ENCODE measurements at places on chromosomes 5 and 9.

DNA sequence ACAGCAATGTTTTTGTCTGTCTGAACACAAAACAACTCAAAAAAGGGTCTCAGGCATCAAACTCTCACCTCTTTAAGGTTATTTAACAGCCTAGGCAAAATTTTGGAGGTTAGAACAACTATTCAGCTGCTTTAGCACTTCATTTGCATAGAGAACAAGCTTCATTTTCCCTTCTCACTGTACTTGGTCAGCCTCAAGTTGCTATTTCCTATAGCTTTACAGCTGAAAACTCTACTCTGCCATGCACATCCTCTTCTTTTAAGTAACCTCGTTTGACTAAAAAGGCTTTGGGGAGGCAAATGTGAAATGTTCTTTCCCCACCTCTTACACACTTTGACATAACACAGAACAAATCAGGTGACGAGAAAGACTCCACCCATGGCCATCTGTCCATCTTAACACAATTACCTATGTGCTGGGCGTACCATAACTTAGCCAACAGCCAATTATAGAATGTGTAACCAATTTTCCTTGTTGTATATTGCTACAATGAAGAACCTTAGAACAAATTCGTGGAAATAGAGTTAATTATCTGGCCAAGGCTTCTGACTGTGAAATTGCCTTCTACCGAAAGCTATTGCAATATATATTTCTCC, 195.7 kb downstream of the DCP2 start:
- H3K27ac ChIP-seq = no peak overlapping the region
- H3K4me3 ChIP-seq = no peak overlapping the region
- DNase-seq = no peak
- H3K27me3 ChIP-seq = no peaks in the 10 kb centered on the region
- no peaks in the 10 kb centered on the region for H3K4me1 ChIP-seq

DNA sequence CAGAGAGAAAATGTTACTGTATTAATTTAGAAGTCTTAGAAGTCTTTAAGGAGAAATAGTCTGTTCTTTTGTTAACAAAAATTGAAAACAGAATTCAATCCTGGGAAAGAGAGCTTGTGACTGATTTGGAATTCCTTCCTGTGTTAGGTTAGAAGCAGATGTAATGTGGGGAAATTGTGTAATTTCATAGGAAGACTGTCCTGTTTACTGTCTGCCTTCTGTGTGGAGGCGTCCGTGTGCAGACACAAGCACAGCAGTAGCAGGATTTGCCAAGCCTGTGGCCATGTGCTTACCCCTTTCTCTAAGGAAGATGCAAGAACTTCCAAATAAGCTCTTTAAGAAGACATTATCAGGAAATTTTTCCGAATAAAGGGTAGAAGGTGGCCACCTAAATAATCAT, 36.7 kb upstream of the F2R start:
- no peaks in the 10 kb centered on the region for H3K4me1 ChIP-seq
- no peaks in the 10 kb centered on the region for H3K36me3 ChIP-seq
- no peak overlapping the region for H3K4me3 ChIP-seq
- H3K27ac ChIP-seq = no peak overlapping the region

- no peaks in the 10 kb centered on the region for H3K36me3 ChIP-seq
- no peaks in the 10 kb centered on the region for H3K27me3 ChIP-seq
- no peak overlapping the region for H3K27ac ChIP-seq
- no peak overlapping the region for H3K4me3 ChIP-seq
- no peak for DNase-seq
- H3K4me1 ChIP-seq = no peaks in the 10 kb centered on the region
Observed at GRCh38 chr5:145680767-145681166, 154.4 kb downstream of the PRELID2 start.

DNA sequence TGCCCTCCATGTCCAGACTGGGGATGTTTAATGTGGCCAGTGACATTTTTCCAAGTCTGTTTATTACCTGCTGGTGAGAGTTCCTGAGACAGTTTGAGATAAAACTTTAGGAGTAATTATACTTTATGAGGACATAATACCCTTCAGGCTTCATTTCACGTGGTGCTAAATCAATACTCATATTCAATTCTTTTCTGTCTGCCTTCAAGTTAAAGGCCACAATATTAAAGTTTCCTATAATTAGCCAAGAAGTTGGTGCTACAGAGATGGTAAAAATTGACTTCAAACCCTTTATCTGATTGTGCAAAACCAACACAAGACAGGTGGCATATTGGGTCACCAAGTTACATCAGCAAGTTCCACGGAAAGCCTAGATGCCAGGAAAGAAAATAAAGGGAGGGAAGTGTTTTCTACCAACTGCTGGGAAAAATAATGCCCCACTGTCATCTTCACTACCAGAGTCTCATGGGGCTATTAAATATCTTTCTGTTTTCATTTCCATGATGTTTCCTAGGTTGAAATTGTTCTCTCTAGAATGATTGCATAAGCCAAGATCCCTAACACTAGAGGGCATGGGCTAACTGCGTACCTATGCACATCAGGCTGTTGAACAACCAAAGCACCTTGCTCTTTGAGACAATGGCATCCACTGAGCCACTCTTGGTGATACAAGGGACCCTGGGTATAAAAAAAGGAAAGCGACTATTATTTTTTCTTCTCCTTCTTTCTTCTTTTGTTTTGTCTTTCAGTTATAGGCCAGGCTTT, 68.7 kb downstream of the INSYN2B start:
- H3K27me3 ChIP-seq = no peaks in the 10 kb centered on the region
- no peaks in the 10 kb centered on the region for H3K4me1 ChIP-seq
- peaks cover 7% of the 10 kb centered on the region for H3K36me3 ChIP-seq
- no peak for DNase-seq

DNA sequence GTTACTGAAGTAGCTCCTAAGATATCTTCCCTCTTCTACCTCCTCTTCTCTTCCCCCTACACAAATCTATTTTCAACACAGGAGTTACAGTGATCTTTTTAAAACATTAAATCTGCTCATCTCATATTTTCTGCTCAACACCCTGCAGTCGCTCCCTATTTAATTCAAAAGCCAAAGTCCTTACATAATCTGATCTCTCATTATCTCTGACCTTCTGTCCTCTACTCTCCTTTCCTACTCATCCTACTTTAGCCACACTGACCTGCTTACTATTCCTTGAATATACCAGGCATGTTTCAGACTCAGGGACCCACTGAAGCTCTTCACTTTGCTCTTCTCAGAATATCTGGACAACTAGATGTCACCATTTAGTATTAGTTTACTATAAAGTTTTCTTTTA, 87.9 kb downstream of the YTHDC2 start:
- H3K4me1 ChIP-seq = no peaks in the 10 kb centered on the region
- no peak overlapping the region for H3K4me3 ChIP-seq
- no peak for DNase-seq
- no peaks in the 10 kb centered on the region for H3K27me3 ChIP-seq
- no peak overlapping the region for H3K27ac ChIP-seq
- no peaks in the 10 kb centered on the region for H3K36me3 ChIP-seq

GRCh38 chr5:24161559-24161958, 483.2 kb downstream of the CDH10 start:
- no peak overlapping the region for H3K4me3 ChIP-seq
- H3K27ac ChIP-seq = no peak overlapping the region
- no peak for DNase-seq
- H3K36me3 ChIP-seq = no peaks in the 10 kb centered on the region
- H3K4me1 ChIP-seq = no peaks in the 10 kb centered on the region
- H3K27me3 ChIP-seq = no peaks in the 10 kb centered on the region

DNA sequence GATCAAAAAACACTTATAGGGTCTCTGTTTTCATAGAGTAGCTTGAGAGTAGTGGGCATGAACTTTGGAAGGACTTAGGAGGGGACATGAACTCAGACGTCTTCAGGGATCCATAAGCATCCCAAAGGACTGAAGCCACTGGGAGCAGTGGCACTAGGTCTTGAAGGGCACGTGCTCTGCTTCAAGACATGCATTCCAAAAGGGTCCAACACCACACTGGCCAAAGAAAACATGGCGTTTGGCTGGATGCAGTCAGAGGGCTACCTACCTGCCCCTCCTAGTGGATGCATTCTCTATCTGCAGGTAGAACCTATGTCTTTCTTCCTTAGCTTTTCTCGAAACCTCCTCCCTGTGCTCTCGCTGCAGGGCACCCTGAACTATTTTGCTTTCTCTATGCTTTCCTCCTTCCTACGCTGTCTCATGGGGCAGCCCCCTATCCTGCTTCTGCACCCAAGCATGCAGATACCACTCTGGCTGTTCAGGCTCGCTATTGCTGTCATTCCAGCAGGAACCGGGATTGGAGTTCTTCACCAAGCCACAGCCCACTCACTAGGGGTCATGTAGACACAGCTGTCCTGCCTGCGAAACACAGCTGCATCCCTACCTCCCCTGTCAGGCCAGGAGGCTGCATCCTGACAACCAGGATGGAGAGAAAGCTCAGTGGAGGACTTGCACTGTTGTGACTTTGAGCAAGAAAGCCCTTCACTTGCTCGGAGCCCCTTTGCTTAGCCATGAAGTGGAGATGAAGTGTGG, 11.9 kb downstream of the FAM240B start:
- no peaks in the 10 kb centered on the region for H3K4me1 ChIP-seq
- H3K4me3 ChIP-seq = no peak overlapping the region
- no peaks in the 10 kb centered on the region for H3K27me3 ChIP-seq
- no peaks in the 10 kb centered on the region for H3K36me3 ChIP-seq
- no peak for DNase-seq

GRCh38 chr5:95669540-95669939, 13.3 kb downstream of the SPATA9 start:
- no peaks in the 10 kb centered on the region for H3K4me1 ChIP-seq
- no peaks in the 10 kb centered on the region for H3K27me3 ChIP-seq
- H3K36me3 ChIP-seq = no peaks in the 10 kb centered on the region
- H3K4me3 ChIP-seq = no peak overlapping the region
- no peak for DNase-seq
- H3K27ac ChIP-seq = no peak overlapping the region
